Stomach (tissue), 19 donors: ENCODE measurements at places on chromosomes 4 and X. TPM values are rescaled to one million over a fixed set of nuclear protein-coding genes. Genes with fewer than 3 reads are reported as not detected.

GRCh38 chr4:158914218-158914617 lies 145.4 kb downstream of the FNIP2 start:
- H3K36me3 ChIP-seq: no peaks in the 10 kb centered on the region
- no peaks in the 10 kb centered on the region for H3K4me1 ChIP-seq

GRCh38 chr4:157895205-157895604 lies 277.6 kb downstream of the GASK1B start:
- H3K4me3 ChIP-seq: no peak overlapping the region
- DNase-seq: no peak
- H3K4me1 ChIP-seq: peaks cover 6% of the 10 kb centered on the region
- no peaks in the 10 kb centered on the region for H3K27me3 ChIP-seq

GRCh38 chr4:7769396-7770223 lies 170.1 kb downstream of the AFAP1 start:
- DNase-seq: no peak

RPS6KA6 gene
- polyA plus RNA-seq: 0.95 TPM

NSUN7 gene
- 2.0 TPM for polyA plus RNA-seq

GRCh38 chrX:56219700-56220099 lies 12.5 kb upstream of the KLF8 start:
- no peak overlapping the region for H3K4me3 ChIP-seq
- DNase-seq: no peak
- no peaks in the 10 kb centered on the region for H3K4me1 ChIP-seq
- H3K36me3 ChIP-seq: no peaks in the 10 kb centered on the region
- H3K27me3 ChIP-seq: no peaks in the 10 kb centered on the region
- H3K27ac ChIP-seq: no peak overlapping the region

DNA sequence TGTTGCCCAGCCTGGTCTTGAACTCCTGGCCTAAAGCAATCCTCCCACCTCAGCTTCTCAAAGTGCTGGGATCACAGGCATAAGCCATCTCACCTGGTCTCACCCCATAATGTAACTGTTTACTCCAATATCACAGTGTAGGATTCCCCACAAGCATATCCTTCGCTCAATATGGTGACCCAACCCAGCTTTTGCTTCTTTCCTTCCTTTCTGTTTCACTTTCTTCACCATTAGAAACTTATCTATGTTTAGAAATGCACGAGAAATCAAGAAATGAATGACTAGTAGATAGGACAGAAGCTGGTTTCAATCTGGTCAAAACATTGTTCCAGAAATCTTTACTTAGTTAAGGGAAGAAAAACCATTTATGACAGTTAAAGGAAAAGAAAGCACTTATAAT lies 18.9 kb downstream of the TSPAN5 start:
- H3K36me3 ChIP-seq: no peaks in the 10 kb centered on the region
- H3K27ac ChIP-seq: no peak overlapping the region
- H3K4me1 ChIP-seq: no peaks in the 10 kb centered on the region
- H3K27me3 ChIP-seq: no peaks in the 10 kb centered on the region
- H3K4me3 ChIP-seq: no peak overlapping the region

DNA sequence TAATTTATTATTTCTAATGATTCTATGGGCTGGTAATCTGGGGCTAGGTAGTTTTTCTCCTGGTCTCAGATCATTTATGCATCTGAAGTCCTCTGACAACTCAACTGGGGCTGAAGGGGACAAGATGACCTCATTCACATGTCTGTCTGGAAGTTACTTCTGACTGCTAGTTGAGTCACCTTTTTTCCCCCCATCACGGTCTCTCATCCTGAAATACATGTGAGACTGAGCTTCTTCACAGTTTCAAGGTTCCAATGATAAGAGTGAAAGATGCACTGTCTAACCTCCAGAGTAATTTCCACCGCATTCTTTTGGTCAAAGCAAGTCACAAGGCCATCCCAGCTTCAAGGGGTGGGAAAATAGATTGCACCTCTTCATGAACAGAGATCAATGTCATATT lies 356.7 kb upstream of the RPS6KA3 start:
- no peaks in the 10 kb centered on the region for H3K36me3 ChIP-seq
- no peak overlapping the region for H3K4me3 ChIP-seq
- H3K27ac ChIP-seq: no peak overlapping the region
- no peaks in the 10 kb centered on the region for H3K27me3 ChIP-seq
- no peaks in the 10 kb centered on the region for H3K4me1 ChIP-seq

DNA sequence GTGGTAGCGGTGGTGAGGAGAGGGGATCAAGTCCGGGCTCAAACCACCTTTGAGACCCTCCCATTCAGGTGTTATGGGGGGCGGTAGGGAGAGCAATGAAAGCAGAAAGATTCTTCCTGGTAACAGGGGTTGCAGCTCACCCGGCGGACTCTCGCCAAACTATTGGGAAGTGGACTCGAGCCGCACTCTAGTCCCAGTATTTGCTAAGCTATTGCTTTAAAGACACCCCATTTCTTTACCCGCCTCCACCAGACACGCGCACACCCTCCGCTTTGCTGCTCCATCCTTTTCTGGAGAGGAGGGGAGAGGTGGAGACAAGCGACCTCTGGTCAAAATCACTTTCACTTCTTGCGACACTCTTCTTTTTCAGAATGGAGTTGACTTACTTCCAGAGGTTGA lies 625 bp upstream of the GABRA4 start:
- H3K27me3 ChIP-seq: peaks cover 34% of the 10 kb centered on the region
- H3K27ac ChIP-seq: no peak overlapping the region
- peak; percentile 9 for DNase-seq
- H3K4me1 ChIP-seq: peaks cover 10% of the 10 kb centered on the region

GNRHR gene
- polyA plus RNA-seq: not detected

- peak overlapping the region; percentile 79 for H3K4me3 ChIP-seq
- no peaks in the 10 kb centered on the region for H3K27me3 ChIP-seq
- peak; percentile 52 for DNase-seq
- peak overlapping the region; percentile 97 for H3K27ac ChIP-seq
- no peaks in the 10 kb centered on the region for H3K36me3 ChIP-seq
These were observed 882 bp upstream of the STIM2 start for GRCh38 chr4:26859762-26860156.

DNA sequence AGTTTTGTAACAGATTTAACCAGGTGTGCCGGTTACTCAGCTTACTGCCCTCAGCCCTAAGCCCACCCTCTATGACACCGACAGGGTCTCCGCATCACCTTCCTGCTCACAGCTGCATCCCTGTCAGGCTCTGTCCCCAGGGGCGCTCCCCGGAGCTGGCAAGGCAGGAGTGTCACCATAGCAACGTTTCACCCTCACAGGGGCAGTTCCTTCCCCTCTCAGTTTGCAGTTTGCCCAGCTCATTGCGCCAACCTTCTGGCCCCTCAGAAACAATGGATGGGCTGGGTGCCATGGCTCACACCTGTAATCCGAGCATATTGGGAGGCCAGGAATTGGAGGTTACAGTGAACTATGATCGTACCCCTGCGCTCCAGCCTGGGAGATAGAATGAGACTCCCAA lies 42.6 kb downstream of the RGS12 start:
- no peak for DNase-seq
- H3K4me1 ChIP-seq: no peaks in the 10 kb centered on the region
- H3K36me3 ChIP-seq: no peaks in the 10 kb centered on the region
- H3K27ac ChIP-seq: no peak overlapping the region
- no peak overlapping the region for H3K4me3 ChIP-seq
- no peaks in the 10 kb centered on the region for H3K27me3 ChIP-seq

DNA sequence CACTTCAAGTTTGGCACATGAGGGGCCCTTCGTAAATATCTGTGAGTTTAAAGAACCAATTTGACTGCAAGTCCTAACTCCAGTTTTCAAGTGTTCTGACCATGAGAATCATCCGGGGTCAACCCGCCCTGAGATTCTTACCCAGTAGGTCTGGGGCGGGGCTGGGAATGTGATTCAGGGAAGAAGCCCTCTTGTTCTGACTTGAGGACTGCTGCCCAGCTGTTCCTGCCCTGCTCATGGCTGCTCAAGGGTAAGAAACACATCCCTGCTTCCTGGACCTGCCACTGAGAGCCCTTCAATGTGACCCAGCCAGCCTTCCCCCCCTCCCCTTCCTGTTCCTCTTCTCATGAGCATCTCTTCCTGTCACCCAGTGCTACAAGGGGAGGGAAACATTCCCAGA lies 92.7 kb upstream of the PGRMC2 start:
- no peaks in the 10 kb centered on the region for H3K36me3 ChIP-seq
- no peak overlapping the region for H3K4me3 ChIP-seq
- no peak overlapping the region for H3K27ac ChIP-seq

EFNB1 gene
- 9.2 TPM for polyA plus RNA-seq

ENPEP gene
- 0.46 TPM for polyA plus RNA-seq

- peaks cover 72% of the 10 kb centered on the region for H3K27me3 ChIP-seq
- peak overlapping the region; percentile 39 for H3K4me3 ChIP-seq
- peaks cover 65% of the 10 kb centered on the region for H3K4me1 ChIP-seq
- H3K36me3 ChIP-seq: no peaks in the 10 kb centered on the region
- peak overlapping the region; percentile 50 for H3K27ac ChIP-seq
These were observed 2.7 kb downstream of the PCDH10 start for GRCh38 chr4:133151691-133152329.

- no peak overlapping the region for H3K27ac ChIP-seq
- H3K36me3 ChIP-seq: no peaks in the 10 kb centered on the region
- peaks cover 25% of the 10 kb centered on the region for H3K4me1 ChIP-seq
- H3K4me3 ChIP-seq: no peak overlapping the region
- no peaks in the 10 kb centered on the region for H3K27me3 ChIP-seq
These were observed 5.8 kb downstream of the SRD5A3 start for GRCh38 chr4:55351824-55352223.

- no peaks in the 10 kb centered on the region for H3K4me1 ChIP-seq
- DNase-seq: no peak
- no peaks in the 10 kb centered on the region for H3K36me3 ChIP-seq
- no peaks in the 10 kb centered on the region for H3K27me3 ChIP-seq
- H3K27ac ChIP-seq: no peak overlapping the region
These were observed 343.8 kb downstream of the GBA3 start for GRCh38 chr4:23036503-23036902.
